Stimulated activated CD8-positive, alpha-beta memory T cell treated with anti-CD3 and anti-CD28 coated beads, Interleukin-15, amount 100 ng/mL, for 4 hours (primary cell): ENCODE measurements at places on chromosomes 4 and X.

- DNase-seq, result no peak
Observed at GRCh38 chrX:24658421-24658820, 11.3 kb upstream of the PCYT1B start.

- no peak for DNase-seq
Observed at GRCh38 chr4:48778431-48779094, 1.5 kb downstream of the FRYL start.

GRCh38 chrX:121052122-121052521, 4.7 kb downstream of the GLUD2 start:
- no peak for DNase-seq

DNA sequence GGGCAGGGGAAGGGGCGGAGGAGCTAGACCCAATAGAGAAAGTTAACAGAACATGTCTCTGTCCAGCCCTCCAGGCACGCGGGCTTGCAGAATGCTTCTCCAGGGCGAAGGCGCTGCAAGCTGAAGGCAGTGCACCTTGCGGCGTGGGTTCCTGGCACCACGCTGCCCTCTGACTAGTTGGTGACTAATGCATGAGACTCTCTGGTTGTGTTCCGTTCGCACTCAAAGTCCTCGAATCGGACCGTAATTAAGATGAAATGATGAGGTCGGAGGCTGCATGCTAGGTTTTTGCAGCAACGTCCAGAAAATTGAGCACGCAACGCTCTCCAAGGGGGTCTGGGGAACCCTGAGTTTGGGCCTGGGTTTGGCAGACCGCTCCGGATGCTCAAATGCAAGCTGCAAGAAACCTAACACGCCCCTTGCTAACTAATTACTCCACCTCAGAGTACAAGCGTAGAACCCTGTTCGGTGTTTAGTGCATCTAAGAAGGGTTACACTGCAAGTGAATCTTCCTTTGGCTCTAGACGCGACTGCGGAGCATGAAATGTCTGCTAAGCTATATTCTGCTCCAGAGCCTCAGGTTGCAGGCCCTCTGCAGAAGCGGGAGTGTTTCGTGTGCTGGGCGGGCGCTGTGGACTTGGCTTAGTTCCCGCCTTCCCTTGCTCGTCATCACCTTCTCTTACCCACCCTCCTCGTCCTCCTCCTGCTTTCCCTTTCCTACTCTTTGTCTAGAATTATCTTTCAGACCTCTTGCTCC, 57.1 kb upstream of the NKAP start:
- no peak for DNase-seq

- no peak for DNase-seq
Observed at GRCh38 chrX:70079297-70079696, 17.0 kb downstream of the OTUD6A start.
